ENCODE measurements at places on chromosomes 16 and 17. TPM values are rescaled to one million over a fixed set of nuclear protein-coding genes. Genes with fewer than 3 reads are reported as not detected.

DNA sequence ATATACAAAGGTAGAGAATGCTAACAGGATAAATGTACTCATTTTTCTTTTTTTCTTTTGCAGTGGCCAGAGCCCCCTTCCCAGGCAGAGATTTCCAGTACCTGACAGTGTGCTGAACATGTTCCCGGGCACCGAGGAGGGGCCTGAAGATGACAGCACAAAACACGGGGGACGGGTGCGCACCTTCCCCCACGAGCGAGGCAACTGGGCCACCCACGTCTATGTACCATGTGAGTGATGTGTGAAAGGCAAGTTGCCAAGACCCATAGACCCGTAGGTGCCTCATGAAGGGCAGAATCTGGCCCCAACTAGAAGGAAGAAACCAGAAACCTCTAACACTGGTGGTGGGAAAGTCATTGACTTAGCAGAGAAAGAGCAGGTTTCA lies 1.2 kb downstream of the USB1 start:
- no peak for DNase-seq

- DNase-seq = no peak
Measured at GRCh38 chr16:89370081-89370511, 120.3 kb downstream of the ANKRD11 start.

The CNOT1 gene
- polyA plus RNA-seq = 86.0 TPM

The CD300LF gene
- 0.28 TPM for polyA plus RNA-seq

GRCh38 chr16:67644038-67644437 lies 906 bp upstream of the CARMIL2 start:
- DNase-seq = no peak

DNA sequence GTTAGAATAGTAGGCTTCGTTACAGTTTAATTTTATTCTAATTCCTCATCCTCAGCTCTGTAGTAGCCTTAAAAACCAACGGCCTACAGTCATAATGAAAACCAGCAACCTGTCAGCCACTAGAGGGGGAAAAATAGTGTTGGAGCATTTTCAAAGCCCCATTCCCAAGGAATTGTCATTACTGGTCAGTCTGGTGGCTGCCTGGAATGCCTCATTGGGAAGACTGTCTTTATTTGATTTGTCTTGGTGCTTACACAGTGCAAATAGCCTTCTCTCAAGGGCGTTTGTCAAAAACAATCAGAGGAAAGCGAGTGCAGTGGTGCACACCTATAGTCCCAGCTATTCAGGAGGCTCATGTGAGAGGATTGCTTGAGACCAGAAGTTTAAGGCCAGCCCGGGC lies 4.7 kb downstream of the LPCAT2 start:
- DNase-seq = no peak

The LPCAT2 gene
- 21.8 TPM for polyA plus RNA-seq

- no peak for DNase-seq
Measured at GRCh38 chr16:1258906-1259759, 3.3 kb downstream of the TPSD1 start.

- DNase-seq = no peak
Measured at GRCh38 chr16:51151435-51151960, 428 bp upstream of the SALL1 start.

The RPL23 gene
- polyA plus RNA-seq = 3,022 TPM

The NEK8 gene
- 3.3 TPM for polyA plus RNA-seq

The UMOD gene
- polyA plus RNA-seq = not detected

GRCh38 chr16:12546918-12547607 lies 256.6 kb downstream of the CPPED1 start:
- DNase-seq = no peak

DNA sequence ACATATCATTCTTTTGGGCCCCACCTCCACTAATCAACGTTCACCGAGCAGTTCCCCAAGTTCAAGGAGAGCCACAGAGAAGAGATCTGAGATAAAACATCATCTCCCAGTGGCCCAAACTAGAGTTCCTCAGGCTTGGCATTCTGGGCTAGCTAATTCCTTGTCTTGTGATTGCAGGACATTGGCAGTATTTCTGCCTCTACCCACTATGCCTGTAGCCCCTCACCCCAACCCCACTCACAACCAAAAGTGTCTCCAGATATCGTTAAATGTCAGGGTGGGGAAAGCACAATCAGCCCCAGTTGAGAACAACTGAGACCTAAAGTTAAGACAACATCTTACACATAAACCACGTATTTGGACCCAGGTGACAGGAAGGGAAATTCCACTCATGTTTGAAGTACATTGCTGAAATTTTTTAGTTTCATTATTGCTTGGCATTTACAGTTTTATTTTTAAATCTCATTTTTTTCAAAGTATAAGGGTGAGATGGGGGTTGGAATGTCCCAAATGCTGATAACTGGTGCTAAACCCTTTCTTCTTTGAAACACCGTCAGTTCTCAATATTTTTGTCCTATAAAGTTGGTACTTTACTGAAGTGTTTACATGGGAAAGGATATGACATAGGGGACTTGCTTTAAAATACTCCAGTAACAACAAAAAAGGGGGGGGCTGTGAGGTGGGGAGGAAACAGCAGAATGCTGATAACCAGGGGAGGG lies 13.6 kb downstream of the ZC3H7A start:
- DNase-seq = no peak

GRCh38 chr17:50022463-50023130 lies 27.6 kb upstream of the DLX3 start:
- no peak for DNase-seq

The OTOP3 gene
- not detected for polyA plus RNA-seq

The BIRC5 gene
- polyA plus RNA-seq = 12.2 TPM

GRCh38 chr17:31627960-31628359 lies 231.1 kb downstream of the COPRS start:
- DNase-seq = no peak
